ENCODE measurements at places on chromosomes 3 and 15.
A peak's percentile ranks its signal among the peaks of the same experiment; 100 is the strongest.

GRCh38 chr3:50268703-50269451 lies at the start of gene SEMA3B:
Gene SEMA3B, plus strand, starts transcription at chr3:50269147. Its CDS starts 94 bp downstream, at chr3:50269241.
- DNase-seq = no peak

DNA sequence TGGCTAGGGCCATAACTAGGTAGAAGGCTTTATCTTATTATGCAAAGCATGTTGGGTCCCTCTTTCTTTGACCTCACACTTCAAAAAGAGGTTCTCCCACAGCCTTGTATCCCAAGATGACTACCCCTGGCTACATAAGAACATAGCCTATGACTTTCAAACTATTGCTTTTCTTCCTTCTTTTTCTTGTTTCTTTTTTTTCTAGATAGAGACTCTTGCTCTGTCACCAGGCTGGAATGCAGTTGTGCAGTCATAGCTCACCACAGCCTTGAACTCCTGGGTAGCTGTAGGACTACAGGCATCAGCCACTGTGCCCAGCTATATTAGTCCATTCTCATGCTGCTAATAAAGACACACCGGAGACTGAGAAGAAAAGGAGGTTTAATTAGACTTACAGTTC lies 47.2 kb downstream of the DIPK2A start:
- DNase-seq = peak; percentile 54

GRCh38 chr15:33722005-33722672 lies 246.2 kb upstream of the CHRM5 start:
- peak; percentile 79 for DNase-seq

DNA sequence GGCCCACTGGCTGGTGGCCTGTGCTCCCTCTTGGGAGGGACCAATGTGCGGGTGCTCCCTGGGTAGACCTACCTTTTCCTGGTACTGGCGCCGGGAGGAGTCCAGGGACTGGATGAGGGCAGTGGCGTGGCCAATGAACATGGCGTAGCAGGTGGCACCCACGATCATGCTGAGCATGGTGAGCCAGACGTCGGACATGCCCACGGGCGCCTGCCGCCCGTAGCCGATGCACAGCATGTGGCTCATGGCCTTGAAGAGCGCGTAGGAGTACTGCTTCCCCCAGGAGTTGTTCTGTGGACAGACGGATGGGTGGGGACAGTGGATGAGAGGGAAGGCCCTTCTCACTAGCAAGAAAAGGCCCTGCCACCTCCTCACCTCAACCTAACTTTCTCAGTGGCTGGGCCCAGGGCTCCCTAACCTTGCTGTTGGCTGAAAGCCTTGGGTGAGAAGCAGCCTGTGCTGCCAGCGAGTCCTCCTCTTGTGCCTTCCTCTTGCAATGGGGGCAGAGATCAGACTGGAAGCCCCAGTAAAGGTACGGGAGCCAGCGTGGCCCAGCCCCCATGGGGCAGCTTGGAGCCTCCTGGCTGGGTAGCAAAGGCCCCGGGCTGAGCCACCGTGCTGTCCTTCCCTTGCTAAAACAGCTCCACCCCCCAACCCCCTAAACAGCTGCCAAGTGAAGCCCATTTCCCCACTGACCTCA lies 39.1 kb downstream of the HCN4 start:
- no peak for DNase-seq

- no peak for DNase-seq
Measured at GRCh38 chr3:172461530-172462138, 13.4 kb upstream of the GHSR start.

- no peak for DNase-seq
Measured at GRCh38 chr3:67898916-67899315, 244.5 kb upstream of the SUCLG2 start.

DNA sequence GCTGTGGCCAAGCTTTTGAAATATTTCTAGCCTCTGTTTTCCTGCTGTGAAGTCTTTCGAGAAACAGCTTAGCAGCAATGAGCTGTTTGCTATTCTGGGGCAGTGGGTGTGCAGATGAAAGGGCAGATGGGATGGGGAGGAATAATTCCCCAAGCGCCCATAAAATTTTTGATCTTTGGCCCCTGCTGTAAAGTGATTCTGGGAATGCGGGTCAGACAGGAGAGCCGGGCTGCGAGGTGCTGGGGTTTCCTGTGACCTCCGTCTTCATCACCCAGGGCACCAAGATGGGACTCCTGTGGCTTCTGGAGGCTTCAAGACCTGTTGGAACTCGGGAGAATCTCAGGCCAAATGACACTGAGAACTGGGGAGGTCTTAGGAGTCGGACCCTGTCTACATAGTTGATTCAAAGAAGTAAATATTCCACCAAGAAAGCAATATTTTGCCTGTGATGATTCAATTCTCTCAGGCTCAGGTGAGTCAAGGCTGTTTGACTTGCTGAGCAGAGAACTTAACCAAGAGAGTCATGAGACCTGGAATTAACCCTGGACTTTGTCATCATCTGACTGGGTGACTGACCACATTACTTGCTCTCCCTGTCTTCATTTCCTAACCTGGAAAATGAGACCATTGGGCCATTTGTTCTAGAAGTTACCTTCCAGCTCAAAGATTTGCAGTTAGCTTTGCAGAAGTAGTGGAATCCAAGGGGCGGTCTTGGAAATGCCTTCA lies 86.4 kb downstream of the POLR2M start:
- peak; percentile 51 for DNase-seq

All from epithelial cell of prostate (primary cell).